ENCODE measurements at places on chromosomes 16 and 17. TPM values are rescaled to one million over a fixed set of nuclear protein-coding genes. Genes with fewer than 3 reads are reported as not detected.

BOLA2 gene
- 22.4 TPM for total RNA-seq

KLHL10 gene
- 0.44 TPM for total RNA-seq

TBX21 gene
- 0.16 TPM for total RNA-seq

TSPAN10 gene
- total RNA-seq: 1.2 TPM

CMTM4 gene
- total RNA-seq: 15.1 TPM

PDILT gene
- not detected for total RNA-seq

PRAC2 gene
- not detected for total RNA-seq

KCNJ18 gene
- not detected for total RNA-seq

GCGR gene
- 0.18 TPM for total RNA-seq

CNGB1 gene
- 0.82 TPM for total RNA-seq

NPTX1 gene
- total RNA-seq: 1.6 TPM

SNAI3 gene
- total RNA-seq: 1.4 TPM

CD300LB gene
- total RNA-seq: 0.08 TPM

EFCAB13 gene
- 6.9 TPM for total RNA-seq

KRT15 gene
- 0.25 TPM for total RNA-seq

GRB7 gene
- total RNA-seq: 1.1 TPM

CDRT15L2 gene
- 0.18 TPM for total RNA-seq
